Stimulated activated CD4-positive, alpha-beta T cell treated with anti-CD3 and anti-CD28 coated beads, Interleukin-15, amount 100 ng/mL, for 24 hours (primary cell): ENCODE measurements at places on chromosomes 12 and 14.

- no peak for DNase-seq
These were observed 753 bp downstream of the RPH3A start for GRCh38 chr12:112792301-112792700.

- DNase-seq, result peak; percentile 41
These were observed 5.8 kb downstream of the MARK3 start for GRCh38 chr14:103391048-103391447.

DNA sequence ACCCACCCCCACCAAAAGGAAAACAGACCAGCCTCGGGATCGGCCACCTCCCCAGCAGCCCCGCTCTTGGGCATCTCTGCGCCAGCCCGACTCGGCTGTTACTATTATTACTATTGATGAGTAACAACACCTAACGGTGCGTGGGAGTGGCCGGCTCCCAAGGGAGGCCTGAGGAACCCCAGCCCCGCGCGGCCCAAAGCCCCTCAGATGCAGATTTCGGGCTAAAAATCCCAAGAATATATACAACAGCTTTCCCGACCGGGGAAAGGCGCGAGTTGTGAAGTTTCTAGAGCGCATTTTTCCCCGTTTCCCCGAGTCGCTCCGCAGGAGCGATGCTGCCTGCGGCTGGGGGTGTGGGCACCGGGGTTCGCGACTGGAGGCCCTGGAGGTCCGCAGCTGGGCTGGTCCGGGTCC is 565 bp downstream of the NT5DC3 start:
- DNase-seq, result peak; percentile 68

DNA sequence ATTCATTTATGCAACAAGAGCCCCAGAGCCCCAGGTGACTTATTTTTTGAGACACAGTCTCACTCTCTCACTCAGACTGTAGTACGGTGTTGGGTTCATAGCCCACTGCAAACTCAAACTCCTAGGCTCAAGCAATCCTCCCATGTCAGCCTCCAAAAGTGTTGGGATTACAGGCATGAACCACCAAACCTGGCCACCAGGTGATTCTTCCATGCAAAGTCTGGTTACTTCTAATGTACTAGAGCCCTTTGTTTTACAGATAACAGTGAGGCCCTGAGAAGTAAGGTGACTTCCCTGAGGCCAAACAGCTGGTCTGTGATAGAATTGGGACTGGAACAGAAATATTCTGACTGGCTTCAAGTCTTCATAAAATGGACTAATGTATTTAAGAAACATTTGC is 10.0 kb upstream of the KCNK10 start:
- DNase-seq, result no peak

DNA sequence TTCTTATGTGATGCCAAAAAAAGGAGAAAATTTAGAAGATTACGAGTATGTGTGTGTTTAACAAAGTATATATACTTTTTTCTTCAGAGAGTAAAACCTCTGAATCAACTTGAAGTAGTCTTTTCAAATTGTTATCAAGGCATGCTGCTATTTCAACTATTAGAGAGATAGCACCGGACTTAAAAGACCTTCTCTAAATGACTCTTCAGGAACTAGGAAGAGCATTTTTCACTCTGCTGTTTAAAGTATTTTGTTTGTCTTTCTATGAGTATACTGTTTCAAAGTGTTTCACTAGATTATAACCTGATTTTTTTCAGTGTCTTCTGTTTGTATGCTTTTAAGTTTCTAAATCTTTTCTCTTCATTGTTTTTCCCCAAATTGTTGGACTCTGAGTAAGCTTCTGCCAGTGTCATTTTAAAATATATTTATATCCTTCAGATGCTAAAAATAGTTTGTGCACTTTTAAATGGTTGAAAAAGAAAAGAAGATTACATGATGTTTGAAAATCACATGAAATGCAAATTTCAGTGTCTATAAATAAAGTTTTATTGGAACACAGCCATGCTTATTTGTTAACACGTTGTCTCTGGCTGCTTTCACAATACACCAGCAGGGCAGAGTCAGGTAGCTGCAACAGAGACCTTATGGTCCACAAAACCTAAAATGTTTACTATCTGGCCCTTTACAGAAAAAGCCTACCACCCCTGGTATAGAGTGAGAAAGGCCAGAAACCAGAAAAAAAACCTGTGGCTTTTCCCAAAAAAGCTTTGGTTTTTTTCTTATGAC is 21.3 kb downstream of the CRADD start:
- DNase-seq, result no peak

DNA sequence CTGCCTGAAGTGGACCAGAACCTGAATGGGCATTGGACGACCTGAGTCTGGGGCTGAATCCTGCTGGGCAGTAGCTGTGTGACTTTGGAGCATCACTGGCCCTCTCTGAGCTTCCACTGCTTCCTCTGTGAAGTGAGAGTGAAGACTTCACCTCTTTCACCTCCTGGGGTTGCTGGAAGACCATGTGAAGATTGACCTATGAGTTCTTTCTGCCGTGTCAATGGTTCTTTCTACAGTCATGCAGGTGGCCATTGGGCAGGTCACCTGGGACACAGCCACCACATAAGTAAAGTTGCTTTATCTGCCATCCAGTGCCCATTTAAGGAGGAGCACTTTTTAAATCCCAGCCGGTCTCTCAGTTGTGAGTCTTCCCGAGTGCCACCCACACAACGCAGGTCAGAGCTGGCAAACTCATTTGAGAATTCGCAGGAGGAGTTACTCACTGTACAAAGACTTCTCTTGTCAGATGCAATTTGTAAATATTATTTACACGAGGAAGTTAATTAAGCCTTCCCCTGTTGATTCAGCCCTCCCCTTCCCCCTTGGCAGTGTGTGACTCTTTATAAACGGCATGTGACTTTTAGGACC is 74.8 kb upstream of the TCL1B start:
- DNase-seq, result no peak

- no peak for DNase-seq
These were observed 12.2 kb upstream of the TUBA1A start for GRCh38 chr12:49200919-49201594.

DNA sequence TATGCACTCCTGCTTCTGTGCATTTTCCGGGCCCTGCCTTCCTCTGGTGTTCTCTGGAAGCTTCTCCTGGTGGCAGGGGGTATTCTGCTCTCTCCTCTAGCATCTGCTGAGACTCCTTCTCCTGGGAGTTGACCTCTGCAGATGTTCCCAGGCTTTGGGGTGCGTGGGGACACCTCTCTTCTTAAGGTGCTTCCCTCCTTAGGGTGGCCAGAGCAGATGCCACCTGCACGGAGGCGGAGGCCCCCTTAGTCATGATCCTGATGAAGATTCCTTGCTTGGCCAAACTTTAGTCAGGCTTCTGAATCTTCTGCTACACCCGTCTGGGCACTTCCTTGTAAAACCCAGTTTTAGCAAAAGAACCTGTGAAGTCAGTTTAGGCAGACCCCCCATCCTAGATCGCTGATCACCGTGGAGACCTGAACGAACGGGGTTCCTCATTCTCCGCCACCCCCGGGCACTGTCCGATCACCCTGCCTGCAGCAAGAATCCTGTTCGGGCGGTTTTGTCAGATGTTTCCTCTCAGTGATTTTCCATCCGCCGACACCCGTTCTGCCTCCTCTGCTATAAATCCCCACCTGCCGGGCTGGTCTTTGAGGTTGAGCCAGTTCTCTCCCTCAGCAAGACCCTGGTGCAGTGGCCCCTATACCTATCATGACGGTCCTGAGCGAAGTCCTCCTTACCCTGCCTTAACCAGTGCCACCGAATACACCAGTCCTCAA is 111.9 kb downstream of the CALM1 start:
- no peak for DNase-seq

DNA sequence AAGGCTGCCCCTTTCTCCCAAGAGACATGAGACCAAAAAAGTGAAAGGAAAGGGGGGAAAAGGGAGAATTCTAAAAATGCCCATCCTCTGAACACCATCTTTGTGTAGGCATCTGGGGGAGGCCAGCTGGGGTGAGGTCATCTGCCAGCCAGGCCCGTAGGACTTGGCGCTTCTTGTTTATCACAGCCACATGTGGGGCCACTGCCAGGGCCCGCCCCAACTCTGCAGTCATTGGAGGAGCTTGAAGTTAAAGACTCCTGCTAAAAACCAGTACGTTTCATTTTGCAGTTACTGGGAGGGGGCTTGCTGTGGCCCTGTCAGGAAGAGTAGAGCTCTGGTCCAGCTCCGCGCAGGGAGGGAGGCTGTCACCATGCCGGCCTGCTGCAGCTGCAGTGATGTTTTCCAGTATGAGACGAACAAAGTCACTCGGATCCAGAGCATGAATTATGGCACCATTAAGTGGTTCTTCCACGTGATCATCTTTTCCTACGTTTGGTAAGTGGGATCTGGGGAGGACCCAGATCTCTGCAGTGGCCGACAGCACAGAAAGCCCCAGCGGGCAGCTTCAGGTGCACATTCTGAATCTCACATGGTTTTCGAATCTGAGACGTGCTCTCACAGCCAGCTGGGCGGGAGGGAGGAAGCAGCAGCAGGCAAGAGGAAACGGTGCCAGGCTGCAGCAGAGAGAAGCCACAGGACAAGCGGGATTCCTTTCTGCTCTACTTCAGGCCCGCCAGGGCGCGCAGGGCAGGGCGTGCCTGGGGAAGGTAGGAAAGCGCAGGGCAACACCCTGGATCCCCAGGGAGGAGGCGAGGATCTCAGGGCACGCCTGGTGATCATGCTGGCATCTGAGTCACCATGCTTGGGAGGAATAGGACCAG is at the start of gene P2RX7:
Gene P2RX7, plus strand, starts transcription at position 276 of the 881 bp plus-strand sequence. Its CDS starts 95 bp downstream, at position 371.
- DNase-seq, result peak; percentile 61

- DNase-seq, result no peak
These were observed 292.7 kb downstream of the LRFN5 start for GRCh38 chr14:41899416-41899815.

- no peak for DNase-seq
These were observed 292.3 kb upstream of the E2F7 start for GRCh38 chr12:77357655-77358054.

DNA sequence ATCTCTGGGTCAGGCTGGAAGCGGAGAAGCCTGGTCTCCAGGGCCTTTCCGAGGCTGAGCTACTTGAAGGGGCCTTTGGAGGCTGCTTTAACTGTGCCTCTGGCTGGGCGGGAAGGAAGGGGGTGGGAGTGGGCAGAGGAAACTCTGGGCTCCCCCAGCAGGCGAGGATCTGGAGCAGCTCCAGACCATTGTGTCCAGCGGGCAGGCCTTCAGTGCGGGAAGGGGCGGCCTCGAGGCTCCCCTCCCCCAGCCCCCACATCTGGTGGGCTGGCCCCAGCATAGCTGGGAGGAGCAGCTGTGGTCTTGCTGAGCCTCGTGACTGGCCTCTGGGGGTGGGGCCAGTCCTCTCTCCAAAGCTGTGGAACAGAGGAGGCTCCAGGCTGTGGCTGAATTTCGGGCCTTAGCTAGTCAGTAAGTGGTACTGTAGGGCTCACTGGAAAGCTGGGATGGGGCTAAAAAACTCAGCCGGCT is 3.4 kb downstream of the TAMALIN start:
- DNase-seq, result no peak

DNA sequence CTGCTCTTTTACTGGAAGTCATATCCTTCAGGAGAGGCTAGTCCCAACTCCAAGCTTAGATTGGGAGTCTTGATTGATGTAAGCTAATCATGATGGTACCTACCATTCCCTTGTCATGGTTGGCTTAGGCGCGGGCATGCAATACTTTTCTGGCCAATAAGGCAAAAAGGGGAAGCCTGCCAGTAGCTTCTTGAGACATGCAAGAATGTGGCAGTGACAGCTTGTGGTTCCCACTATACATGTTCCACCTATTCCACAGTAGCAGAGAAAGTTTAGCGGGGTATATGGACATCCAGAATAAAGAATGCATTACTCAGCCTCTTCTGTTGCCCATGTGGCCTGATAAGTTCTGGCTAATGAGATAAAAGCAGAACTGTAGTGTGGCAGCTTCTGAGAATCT is 55.0 kb downstream of the AP5M1 start:
- no peak for DNase-seq

GRCh38 chr14:106436310-106436905 is 910.0 kb downstream of the TMEM121 start:
- peak; percentile 85 for DNase-seq

GRCh38 chr12:31369712-31370521 is 44.0 kb upstream of the SINHCAF start:
- no peak for DNase-seq

GRCh38 chr14:31479027-31479426 is 8.8 kb downstream of the GPR33 start:
- DNase-seq, result no peak

GRCh38 chr12:65086236-65086635 is 34.9 kb downstream of the WIF1 start:
- DNase-seq, result no peak

DNA sequence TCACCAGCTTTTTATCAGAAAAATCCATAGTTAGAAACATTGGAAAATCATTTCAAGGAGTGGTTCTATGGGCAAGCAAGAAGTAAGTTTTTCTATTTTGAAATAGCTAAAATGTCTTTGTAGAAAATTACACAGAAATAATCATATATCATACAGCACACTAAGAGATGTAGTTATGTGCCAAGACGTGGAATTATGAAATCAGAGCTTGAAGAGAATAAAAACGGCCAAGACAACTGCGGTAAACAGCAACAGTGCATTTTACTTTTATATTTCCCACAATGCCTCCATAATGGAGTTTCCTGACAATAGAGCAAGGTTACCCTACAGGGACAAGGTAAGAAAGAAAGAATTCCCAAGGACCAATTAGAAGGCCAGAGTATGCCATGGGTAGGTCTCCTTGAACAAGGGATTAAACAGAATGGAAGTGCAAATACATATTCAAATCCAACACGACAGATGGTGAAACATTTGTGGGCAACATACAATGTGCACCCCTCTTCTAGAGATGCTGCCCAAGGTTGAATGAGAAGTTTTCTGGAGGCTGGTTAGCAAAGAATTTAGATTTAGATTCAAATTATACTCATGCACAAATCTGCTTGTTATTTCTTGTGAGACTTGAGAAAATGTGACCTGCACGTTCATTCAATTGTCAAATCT is 76.1 kb upstream of the BTG1 start:
- DNase-seq, result no peak

- no peak for DNase-seq
These were observed 105.8 kb upstream of the SINHCAF start for GRCh38 chr12:31431721-31432240.

- DNase-seq, result no peak
These were observed 4.0 kb downstream of the ATG101 start for GRCh38 chr12:52073531-52074381.

GRCh38 chr12:94868161-94868560 is 135.3 kb downstream of the NDUFA12 start:
- no peak for DNase-seq

DNA sequence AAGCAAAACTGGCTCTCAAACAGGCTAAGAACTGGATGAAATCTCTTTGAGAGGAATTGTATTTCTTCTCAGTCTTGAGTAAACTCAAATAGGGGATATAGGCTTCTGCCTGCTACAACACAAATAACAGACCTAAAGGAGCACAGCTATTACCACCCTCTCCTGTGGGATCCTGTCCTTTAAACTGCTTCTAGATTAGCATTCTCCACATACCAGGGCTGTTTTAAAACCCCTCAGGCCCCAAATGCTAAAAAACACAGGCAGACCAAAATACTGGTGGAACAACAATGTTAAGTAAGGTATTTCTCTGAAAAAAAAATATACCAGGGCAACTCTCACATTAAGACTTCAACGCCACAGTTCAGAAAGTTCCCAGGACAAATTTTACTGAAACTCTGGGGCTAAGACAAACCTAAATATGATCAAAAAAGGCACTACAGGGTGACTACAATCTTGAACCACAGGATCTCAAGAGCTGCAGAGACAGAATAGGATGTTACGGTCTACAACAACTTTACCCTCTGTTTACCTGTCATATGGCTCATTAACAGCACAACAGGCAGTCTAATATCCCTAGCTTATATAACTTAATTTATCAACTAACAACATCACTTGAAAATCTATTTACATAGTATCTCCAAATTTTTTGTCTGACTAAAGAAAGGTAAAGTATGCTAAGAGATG is 7.2 kb downstream of the CPNE8 start:
- DNase-seq, result no peak
